ENCODE measurements at places on chromosomes 11 and 22. TPM values are rescaled to one million over a fixed set of nuclear protein-coding genes. Genes with fewer than 3 reads are reported as not detected.

DNA sequence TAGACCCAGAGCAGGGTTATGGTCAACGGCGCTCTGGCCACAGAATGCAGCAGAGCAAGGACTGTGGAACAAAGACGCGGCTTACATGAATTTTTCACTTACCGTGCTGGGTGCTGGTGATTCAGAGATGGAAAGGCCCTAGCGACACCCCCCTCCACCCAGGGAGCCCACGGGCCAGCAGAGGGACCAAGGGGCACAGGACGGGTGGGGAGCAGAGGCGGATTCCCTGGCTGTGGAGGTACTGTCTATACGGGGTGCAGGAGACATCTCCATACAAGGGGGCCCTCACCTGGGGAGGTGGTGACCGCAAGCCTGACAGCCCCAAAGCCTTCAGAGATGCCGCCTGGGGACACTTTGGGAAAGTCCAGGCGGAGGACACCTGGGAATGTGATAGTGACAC lies 1.1 kb upstream of the SEPTIN5 start:
- DNase-seq, result no peak

DNA sequence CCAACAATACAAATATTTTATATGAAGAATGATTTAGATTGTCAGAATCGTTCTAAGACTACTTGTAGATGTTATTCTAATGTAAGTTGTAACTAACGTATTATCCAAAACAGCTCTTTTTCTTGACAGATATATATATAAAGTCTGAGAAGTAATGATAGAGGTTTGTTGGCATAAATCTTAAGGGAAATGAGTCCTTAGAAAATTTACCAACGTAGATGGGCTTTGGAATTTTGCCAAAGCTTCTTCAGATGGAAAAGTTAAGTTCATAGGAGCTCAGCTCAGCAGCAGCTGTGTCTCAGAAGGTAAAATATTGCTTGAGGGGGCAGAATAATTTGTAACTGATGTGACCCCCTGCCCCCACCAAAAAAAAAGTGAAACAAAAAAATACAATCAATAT lies 66.7 kb downstream of the BID start:
- DNase-seq, result no peak

GRCh38 chr11:69643646-69644045 lies 2.7 kb downstream of the CCND1 start:
- DNase-seq, result no peak

- no peak for DNase-seq
These were observed 104.4 kb downstream of the MICAL2 start for GRCh38 chr11:12214751-12215150.

Gene GALNT18
- 22.1 TPM for total RNA-seq

DNA sequence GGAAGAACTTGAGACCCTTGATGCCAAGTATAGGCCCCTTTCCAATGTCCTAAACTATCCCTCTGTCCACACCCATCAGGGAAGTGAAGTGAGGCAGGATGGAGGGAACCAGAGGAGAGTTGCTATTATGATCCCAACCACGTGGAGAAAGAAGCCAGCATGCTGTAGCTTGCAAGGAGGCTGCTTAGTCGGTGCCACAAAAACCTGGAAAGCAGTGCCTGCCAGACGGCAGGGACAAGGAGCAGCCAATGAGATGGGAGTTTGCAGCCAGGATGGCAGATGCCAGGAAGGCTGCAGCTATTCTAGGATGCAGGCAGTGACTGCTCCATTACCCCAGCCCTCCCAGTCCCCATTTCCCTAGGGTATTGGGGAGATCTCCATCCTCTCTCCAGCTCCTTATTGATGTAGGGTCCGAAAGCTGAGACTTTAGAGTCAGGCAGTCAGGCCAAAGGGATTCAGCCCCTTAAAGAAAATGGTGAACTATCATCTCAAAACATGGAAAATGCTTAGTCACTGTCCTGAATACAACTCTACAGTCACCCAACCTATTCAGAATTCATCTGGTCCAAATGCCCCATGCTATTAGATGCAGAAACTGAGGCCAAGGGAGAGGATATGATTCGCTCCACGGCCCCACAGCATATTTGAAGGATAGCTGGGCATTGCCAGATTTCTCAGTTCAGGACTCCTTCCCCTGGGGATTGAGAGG lies 18.4 kb upstream of the LRRC55 start:
- DNase-seq, result no peak

GRCh38 chr22:49705216-49705971 lies 122.3 kb downstream of the BRD1 start:
- no peak for DNase-seq

Gene SLC1A2
- 4.7 TPM for total RNA-seq

- no peak for DNase-seq
These were observed 115.8 kb downstream of the METTL15 start for GRCh38 chr11:28223994-28224393.

Data from vagina (tissue), 2 donors.